ENCODE measurements at places on chromosomes 5 and 9.

- no peak for DNase-seq
Measured at GRCh38 chr9:113427629-113428028, 17.1 kb downstream of the C9orf43 start.

DNA sequence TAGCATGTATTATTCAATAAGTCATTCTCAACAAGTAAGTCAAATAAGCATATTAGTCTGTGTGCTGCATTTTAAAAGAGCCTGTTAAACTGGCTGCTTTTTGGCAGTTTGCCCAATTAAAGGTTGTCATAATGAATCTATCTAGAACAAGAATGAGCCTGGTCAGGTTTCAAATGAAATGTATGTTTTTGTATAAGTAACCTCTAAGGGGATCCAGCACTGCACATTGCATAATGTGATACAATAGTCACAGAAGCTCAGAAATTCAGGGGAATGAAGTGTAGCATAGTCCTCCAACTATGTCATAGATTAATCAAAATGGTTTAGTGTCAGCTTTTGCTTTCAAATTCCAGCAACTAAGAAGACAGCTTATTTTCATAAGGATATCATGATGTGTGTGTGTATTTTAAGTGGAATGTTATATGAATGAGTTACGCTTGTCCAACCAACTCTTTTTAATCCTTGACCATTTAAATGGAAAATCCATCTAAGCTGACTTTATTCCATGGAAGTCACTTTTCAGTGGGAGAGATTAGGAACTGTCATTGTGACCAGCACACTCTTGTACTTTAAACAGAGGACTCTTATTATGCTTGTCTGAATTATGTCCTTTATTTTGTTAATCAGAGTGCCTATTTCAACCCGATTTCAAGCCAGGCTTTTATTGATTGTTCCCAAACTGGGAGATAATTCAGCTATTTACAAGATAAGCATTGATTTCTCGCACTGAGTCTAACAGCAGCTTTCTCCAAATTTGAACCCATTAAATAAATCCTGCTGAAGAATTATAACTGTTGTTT lies 283.9 kb upstream of the ADAMTSL1 start:
- no peak for DNase-seq

DNA sequence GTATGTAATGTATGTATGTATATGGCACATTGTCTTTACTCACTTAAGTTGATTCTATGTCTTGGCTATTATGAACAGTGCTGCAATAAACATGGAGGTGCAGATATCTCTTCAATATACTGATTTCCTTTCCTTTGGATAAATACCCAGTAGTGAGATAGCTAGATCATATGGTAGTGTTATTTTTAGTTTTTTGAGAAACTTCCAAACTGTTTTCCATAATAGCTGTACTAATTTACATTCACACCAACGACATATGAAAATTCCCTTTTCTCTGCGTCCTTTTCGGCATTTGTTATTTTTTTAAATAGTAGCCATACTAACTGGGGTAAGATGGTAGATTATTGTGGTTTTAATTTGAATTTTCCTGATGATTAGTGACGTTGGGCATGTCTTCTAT lies 445.6 kb downstream of the NFIB start:
- no peak for DNase-seq

DNA sequence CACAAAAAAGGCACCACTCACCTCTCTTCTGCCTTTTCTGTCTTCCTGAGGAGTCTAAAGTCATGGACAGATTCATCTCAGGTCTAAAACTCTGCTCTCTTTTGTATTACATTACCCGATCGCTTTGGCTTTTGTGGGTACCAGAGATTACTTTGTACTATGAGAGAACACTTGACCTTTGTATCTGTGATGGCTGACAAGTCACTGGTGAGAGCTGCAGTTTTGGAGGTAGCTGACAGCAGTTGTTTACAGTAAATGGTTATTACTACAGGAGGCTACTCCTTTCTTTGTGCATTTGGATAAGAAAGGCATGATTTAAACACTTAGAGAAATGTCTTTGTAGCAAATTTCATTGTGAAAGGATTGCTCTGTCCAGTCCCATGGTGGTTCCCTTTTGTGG lies 307.3 kb downstream of the FBXL17 start:
- DNase-seq, result no peak

GRCh38 chr9:77424993-77425392 lies 223.1 kb downstream of the GNA14 start:
- no peak for DNase-seq

DNA sequence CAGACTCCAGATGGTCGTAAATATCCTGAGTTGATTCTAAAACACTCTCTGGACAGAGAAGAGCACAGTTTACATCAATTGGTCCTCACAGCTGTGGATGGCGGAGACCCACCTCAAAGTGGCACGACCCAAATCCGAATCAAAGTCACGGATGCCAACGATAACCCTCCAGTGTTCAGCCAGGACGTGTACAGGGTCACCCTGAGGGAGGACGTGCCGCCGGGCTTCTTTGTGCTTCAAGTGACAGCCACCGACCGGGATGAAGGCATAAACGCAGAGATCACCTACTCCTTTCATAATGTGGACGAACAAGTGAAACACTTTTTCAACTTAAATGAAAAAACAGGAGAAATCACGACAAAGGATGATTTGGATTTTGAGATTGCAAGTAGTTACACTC lies 891 bp downstream of the PCDHGB2 start:
- no peak for DNase-seq

DNA sequence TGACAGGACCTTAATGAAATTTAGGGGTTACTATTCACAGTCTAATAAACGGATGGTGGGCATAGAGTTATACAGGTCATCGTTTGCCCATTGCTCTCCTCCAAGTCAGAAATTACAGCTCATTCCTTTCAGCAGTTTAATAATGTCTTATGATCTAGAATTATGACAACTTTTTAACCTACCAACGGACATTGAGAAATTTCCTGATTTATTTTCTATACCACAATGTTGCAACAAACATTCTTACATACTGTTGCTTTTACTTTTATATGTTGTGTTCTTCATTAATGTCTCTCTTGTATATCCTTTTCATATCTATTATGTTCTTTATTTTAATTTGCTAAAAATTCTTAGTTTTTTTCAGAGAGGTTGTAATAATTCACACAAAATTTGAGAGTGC lies 152.8 kb upstream of the PRLR start:
- DNase-seq, result no peak

DNA sequence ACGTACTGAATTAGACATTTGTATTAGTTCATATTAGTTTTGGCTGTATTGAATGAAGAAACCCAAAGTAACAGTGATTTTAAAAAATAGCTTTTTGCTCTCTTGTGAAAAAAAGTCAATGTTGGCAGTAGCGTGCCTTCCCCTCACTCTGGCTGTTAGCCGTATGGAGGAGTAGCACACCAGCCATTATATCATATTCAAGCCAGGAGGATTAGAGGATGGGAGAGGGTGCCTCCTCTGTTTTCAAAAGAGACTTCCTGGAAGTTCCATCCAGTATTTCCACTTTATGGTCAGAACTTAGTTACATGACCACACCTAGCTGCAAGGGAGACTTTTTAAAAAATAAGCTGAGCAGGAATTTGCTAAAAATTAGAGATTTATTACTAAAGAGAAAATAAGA lies 41.2 kb downstream of the GPR21 start:
- DNase-seq, result no peak

- no peak for DNase-seq
Measured at GRCh38 chr5:97006454-97007060, 70.7 kb downstream of the LNPEP start.

- no peak for DNase-seq
Measured at GRCh38 chr9:121754655-121755436, 103.4 kb downstream of the DAB2IP start.

- no peak for DNase-seq
Measured at GRCh38 chr9:129838707-129839259, 3.5 kb downstream of the USP20 start.

- DNase-seq, result peak; percentile 80
Measured at GRCh38 chr9:94065535-94065961, 18.7 kb upstream of the PTPDC1 start.

DNA sequence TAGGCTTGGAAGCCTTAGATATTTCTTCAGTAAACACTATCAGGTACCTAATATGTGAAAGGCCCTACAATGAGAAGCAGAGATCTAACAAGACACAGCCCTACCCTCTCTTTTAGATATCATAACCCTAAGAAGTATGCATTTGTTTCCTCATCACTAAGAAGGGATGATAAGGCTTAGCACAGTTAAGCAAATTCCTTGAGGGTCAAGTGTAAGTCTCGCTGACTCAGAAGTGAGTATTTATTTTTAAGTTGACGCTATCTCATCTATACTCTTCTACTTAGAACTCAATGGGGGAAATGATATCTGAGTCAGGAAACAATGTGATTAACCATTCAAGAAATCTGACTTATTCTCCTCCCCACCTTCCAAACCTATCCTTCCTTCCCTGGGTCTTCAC lies 149.7 kb downstream of the ESM1 start:
- DNase-seq, result no peak

GRCh38 chr5:75623846-75624245 lies 12.6 kb downstream of the ANKDD1B start:
- no peak for DNase-seq

- no peak for DNase-seq
Measured at GRCh38 chr9:32738501-32739172, 44.7 kb upstream of the TMEM215 start.

- DNase-seq, result no peak
Measured at GRCh38 chr5:176629853-176630680, at the start of the genes EIF4E1B and SNCB. TSS of gene EIF4E1B (plus strand) at chr5:176630675. CDS start at chr5:176642788, 12,113 bp downstream. TSS of gene SNCB (minus strand) at chr5:176630534. CDS start at chr5:176629654, 880 bp downstream.

- DNase-seq, result no peak
Measured at GRCh38 chr5:180175015-180175431, 34.0 kb downstream of the RASGEF1C start.

- DNase-seq, result no peak
Measured at GRCh38 chr5:175582697-175583096, 75.2 kb upstream of the HRH2 start.

DNA sequence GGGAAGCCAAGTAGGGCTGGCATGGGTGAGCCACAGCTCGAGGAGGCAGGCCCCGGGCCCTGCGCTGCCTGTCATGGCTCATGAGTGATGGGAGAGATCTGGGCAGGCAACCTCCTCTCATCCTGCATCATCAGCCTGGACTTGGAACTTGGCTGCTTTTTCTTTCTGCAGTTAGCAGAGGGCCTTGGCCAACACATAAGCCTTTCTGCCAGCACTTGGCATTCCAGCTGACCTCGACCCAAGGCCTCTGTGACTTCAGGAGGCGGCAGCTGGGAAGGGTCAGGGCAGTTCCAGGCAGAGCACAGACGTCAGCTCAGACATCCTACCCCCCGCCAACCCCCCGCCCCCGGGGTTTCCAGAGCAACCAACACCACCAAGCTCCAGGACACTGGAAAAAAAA lies 7.6 kb downstream of the S1PR3 start:
- DNase-seq, result no peak

DNA sequence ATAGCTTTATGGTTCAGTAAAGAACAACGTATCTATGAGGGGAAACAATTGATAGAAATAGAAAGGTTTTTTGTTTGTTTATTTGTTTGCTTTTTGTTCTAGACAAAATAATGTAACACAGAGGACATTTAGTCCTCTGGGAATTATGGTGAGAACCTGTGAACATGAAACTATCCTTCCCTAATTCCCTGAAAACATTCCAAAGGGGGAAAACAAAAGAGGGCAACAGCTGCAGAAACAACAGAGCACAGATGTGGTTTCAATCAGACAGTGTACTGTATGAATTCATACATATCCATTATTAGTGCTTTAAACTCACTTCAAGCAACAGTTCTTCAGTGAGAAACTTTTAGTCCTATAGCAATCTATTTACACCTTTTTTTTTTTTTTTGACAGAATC lies 1489.8 kb upstream of the C9orf72 start:
- no peak for DNase-seq

GRCh38 chr5:135625961-135626360 lies 47.2 kb upstream of the CXCL14 start:
- no peak for DNase-seq

DNA sequence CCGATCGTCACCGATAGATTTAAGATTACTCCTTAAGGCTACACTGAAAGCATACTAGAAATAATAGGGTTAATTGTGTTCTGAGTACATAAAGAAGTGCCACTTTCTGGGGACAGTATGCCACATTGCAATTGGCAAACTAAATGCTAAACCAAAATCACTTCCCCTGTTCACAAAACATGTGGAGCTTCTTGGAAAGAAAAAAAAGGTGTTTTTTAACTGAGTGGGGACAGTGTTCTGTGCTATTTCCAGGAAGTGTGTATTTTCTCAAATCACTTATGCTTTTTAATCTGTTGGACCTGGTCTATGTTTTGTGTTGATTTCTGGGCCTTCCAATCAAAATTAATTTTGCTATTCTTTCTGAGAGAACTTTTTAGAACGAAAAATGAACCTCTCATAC lies 149.3 kb upstream of the MPDZ start:
- no peak for DNase-seq

- no peak for DNase-seq
Measured at GRCh38 chr5:72427488-72428437, 79.4 kb downstream of the ZNF366 start.

DNA sequence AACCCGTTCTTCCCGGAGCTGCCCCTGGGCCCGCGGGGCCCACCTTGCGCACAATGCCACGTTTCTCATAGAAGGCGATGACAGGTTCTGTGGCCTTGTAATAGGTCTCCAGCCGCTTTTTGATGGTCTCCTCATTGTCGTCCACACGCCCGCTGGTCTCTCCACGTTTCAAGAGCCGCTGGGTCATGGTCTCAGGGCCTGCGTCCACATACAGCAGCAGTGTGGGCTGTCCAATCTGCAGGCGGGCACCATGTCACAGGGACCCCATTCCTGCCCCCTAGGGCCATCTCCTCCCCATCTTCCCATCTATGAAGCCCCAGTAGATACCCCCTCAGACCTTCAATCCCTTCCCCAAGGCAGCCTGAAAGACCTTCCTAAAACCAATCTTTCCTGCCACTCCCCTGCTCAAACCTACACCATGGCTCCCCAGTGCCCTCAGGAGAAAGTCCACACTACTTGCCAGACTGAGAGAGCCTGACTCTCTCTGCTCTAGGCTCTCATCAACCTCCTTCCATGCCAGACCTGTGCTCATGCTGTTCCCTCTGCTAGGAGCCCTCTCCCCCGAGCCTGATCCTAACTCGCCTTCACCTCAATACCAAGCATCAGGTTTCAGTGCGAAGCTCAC lies 9.1 kb downstream of the AK1 start:
- no peak for DNase-seq

DNA sequence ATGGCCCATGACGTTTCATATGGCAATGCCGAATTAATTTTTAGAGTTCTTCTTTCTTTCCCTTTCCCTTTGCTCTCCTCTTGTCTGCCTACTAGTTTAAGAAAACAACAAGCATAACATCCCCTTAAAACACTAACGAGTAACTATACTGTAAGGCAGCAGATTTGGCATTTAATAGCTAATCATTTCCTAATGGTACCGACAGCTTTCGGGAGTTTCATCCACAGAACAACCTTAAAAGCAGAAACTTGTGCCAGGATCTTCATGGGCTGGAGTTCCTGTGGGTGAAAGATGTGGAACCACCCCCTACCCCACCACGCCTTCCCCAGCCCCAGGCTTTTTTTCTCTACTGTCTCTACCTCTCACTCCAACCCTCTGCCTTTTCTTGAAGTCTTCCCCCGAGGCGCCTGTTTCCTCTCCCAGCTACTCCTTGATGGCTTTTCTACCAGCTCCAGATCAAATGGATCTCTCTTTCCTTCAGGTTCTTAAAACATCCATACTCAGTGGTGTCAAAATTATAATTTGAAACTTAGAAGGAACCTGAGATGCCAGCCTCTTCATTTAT lies 319.5 kb downstream of the PIK3R1 start:
- no peak for DNase-seq

GRCh38 chr5:6576861-6577501 lies 55.9 kb downstream of the NSUN2 start:
- no peak for DNase-seq
